ENCODE measurements at places on chromosomes 3 and 15.

- peak; percentile 4 for DNase-seq
These were observed 61.4 kb downstream of the TUSC7 start for GRCh38 chr3:116770815-116771450.

- DNase-seq: no peak
These were observed 227.5 kb downstream of the DTWD1 start for GRCh38 chr15:49848282-49848724.

GRCh38 chr3:30934208-30934550, 39.7 kb upstream of the GADL1 start:
- no peak for DNase-seq

GRCh38 chr3:76585794-76586392, 454.0 kb upstream of the ROBO2 start:
- DNase-seq: no peak

DNA sequence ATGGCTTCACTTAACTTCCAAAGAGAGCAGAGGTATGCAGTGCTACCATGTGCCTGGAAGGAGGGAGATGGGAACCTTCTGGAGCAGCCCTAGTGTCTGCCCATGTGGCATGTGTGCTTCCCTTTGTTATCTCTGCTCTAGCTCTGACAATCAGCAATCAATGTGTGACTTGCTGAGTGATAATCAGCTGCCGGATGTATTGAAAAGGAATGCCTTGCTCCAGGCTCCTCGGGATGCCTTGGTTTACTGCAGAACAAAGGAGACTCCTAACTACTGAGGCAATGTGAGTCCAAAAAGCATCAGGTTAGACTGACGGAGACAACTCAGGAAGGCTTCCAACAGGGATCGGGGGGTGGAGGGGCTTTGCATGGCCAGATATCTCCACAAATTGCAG, 36.0 kb upstream of the CORO2B start:
- DNase-seq: no peak

DNA sequence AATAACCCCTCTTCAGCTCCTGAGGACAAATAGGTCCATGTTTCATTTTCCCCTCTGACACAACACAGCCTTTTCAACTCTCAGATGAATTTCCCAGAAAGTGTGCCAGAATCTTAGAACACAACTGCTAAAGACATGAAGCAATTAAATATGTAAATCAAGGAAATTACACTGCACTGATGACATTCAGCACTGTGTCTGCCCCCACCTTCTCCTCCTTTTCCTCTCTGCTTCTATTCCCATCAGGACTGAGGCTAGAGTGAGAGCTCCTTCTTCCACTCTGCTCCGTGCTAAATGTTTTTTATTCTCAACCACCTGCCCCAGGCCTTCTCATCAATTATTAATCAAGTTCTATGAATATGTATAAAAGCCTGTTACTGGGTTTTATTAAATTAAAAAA, 596.1 kb downstream of the TUSC7 start:
- no peak for DNase-seq

DNA sequence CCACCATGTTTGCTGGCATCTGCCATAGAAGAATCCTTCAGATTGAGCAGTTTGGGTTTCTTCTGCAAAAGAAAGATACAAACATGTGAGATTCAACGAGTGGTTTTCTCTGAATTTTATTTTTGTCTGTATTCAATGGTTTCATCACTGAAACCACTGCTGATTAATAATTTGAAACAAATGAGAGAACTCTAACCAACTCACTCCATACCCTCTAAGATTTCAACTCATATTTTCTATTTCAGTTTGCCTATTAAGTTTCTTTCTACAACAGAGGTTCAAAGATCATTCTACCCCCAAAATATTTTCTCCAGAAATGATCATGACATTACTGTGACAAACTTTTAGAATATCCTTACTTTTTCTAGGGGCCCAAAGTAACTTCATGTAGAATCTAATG, 38.7 kb upstream of the MAN2C1 start:
- no peak for DNase-seq

DNA sequence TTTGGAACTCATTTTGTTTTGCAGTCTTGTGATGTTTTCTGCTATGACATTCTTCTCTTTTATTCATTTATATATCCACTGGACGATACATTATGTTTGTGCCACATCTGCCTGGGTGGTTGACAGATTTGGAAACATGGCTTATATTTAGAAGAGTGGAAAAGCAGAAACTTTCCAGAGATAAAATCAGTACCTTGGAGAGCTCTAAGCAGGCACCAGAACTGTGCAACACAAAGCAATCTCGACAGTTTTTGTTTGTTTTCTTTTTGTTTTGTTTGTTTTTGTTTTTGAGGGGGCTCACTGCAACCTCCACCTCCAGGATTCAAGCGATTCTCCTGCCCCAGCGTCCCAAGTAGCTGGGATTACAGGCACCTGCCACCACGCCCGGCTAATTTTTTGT, 45.5 kb downstream of the SYN2 start:
- DNase-seq: no peak

GRCh38 chr3:27325419-27325818, 43.8 kb downstream of the NEK10 start:
- DNase-seq: no peak

DNA sequence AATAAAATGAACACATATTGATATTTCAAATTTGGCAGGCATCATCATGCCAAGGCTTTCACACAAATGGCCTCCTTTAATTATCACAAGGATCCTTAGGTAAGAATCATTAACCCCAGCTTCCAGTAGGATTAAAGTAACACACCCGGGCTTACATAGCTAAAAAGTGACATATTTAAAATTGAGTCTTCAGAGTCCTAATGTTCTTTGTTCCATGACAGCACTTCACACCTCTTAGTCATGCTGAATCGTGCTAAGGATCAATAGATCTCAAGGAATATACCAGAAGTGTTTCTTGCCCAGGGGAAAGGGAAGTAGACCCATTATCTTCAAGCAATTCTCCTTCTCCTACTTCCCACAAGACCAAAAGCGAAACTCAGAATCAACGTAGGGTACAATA, 76.6 kb upstream of the SOX2 start:
- DNase-seq: no peak

- DNase-seq: no peak
These were observed 74.4 kb downstream of the CD200 start for GRCh38 chr3:112407214-112407887.

DNA sequence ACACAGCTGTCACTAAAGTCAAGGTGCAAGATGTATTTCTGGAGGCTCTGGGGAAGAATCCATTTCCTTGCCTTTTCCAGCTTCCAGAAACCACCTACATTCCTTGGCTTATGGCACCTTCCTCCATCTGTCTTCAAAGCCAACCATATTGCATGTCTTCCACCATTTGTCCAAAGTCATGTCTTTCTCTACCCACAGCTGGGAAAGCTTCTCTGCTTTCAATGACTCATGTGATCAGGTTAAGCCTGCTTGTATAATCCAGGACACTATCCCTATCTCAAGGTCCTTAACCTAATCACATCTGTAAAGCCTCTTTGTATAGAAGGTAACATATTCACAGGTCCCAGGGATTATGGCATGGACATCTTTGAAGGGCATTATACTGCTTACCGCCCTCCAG, 14.2 kb downstream of the ARHGAP31 start:
- DNase-seq: no peak

GRCh38 chr3:195802261-195802701, 9.4 kb downstream of the MUC4 start:
- no peak for DNase-seq

DNA sequence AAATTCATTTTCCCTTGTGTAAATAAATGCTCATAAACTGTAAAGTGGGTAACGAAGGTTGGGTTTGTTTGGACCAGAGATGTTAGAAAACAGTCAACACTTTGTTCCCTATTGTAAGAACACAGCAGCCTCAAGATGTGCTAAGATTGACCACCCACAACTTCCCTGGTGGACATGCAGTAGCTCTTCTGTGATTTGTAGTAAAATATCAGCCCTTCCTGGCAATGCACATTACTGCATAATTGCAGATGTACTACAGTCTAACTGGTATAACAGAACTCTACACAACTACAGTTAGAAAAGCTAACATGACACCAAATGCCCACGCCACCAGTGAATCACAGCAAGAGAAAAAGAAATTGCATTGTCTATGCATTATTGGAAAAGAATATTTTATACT, 129.4 kb downstream of the FGF12 start:
- DNase-seq: no peak

- no peak for DNase-seq
These were observed 241.0 kb downstream of the NSUN3 start for GRCh38 chr3:94303897-94304296.

GRCh38 chr15:70327856-70328678, 230.3 kb upstream of the TLE3 start:
- DNase-seq: no peak

DNA sequence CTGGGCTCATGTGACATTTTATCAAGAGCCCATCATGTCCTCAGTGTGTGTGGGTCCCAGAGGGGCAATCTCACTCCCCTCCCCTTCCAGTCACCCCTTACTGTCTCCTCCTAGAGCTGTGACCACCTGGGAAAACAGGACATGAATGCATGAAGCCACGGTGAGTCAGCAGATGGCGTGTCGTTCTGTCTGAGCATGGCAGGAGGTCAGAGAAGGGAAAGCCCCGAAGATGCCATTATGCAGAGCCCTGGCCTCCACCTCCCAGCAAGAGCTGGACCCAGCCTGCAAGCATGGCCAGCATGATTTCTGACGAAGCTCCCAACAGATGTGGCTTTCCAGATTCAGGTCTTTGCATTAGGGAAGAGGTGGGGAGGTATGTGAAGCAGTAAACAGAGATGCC, 118.5 kb downstream of the TLE3 start:
- no peak for DNase-seq

- no peak for DNase-seq
These were observed 16.8 kb downstream of the ATG7 start for GRCh38 chr3:11288786-11289637.

DNA sequence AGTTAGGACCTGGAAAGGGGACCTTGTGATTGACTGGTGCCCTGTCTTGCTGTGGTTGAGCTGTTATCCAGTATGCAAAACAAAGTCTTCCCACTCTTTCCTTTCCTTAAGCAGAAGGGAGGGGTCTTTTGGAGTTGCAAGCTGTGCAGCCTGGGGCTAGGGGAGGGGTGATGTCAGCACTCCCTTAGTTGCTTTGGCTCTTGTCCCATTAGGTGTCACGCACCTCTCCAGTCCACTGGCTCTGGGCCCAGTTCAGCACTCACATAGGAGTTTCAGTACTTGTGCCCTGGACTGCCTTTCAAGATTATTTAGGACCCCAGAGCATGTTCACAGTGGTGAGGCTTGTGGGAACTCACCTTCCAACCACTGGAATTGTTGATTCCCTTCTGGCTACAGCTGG, 238.5 kb downstream of the DOCK3 start:
- no peak for DNase-seq

DNA sequence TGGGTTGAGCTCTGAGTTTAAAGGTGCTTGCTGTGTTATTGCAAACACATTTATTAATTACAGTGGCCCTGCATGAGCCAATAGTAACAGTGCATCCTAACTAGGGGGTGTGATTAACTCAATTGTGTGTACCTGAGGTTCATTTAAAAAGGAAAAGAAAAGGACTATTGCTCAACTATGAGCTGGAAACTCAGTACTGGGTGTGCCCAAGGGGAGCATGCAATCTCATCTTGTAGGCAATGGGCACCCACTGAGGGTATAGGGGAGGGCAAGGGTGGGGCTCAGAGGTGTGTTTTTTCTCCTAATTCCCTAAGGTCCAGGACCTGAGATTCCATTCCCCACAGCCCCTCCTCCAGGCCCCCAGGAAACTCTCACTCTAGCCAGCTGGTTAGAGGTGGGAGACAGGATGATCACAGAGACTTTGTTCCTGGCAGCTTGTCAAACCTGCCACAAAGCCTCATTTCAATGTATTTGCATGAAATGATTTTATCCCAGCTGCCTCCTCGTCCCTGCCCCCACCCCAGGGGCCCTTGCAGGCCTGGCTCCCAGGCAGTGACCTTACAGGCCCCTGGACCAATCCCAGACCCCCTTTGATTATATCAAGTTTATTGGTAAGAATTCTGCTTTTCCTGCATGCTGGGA, 220.7 kb downstream of the TBC1D2B start:
- no peak for DNase-seq

DNA sequence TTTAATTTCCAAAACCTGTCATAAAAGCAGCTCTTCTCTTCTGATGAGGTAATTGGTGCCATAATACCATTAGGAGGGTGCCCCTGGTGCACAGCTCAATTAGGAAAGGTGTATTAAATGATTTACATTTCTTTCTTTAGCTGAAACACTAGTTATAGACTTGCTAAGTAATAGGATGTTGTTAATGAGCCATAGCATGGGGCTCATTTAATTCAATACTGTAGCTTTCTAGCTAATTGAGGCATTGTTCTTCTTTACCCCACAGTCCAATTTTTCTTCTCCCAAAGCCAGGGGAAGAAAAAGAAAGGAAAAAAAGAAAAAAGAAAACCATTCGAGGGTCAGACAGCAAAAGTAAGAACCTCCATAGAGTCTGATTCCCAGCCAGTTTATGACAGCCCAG, 164.0 kb upstream of the HES1 start:
- no peak for DNase-seq

- peak; percentile 68 for DNase-seq
These were observed 15.4 kb upstream of the CSPG4 start for GRCh38 chr15:75727851-75728715.

GRCh38 chr3:73188707-73189106, 127.2 kb downstream of the EBLN2 start:
- no peak for DNase-seq

DNA sequence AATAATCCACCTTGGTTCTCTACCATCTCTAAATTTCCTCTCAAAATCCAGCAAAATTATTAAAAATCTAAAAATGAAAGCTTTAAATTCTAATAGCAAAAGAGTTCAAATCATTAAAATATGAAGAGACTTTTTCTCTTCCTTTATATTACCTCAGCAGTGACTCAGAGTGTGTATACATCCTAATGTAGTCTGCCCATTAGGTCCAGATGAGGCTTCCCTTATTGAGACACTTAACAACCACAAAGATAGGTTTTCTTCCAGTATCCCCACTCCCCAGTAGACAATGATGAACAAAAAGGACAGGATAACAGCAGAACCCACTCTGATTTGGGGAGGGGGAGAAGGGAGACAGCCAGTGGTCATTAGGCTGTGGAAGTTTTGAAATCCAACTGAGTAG, 61.5 kb upstream of the DCBLD2 start:
- DNase-seq: no peak

DNA sequence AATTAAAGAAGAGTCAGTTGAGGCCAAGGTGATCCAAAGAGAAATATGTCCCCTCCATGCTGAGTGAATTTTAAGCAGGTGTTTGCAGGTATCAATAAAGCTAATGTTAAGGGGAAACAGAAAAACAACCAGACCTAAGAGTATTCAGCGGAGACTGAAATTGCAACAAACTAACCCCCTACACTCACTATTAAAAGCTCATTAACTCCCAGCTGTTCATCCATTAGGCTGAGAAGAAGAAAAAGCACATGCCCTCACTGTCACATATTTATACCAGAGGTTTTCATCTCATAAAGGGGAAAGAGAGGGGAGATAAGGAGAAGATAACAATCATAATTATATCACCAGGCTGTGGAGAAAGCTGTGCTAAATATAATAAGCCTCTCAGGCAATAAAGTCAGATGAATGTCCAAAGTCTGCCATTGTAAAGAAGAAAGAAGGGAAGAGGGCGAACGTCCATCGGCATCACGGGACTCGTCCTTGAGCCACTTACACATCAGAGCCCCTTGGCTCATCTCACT, 145.2 kb downstream of the TAFA4 start:
- DNase-seq: no peak
